ENCODE measurements at places on chromosomes 6 and 20. TPM values are rescaled to one million over a fixed set of nuclear protein-coding genes. Genes with fewer than 3 reads are reported as not detected.

The SLC22A16 gene
- total RNA-seq, result not detected

The DCDC2 gene
- total RNA-seq, result not detected

GRCh38 chr6:143675946-143676345, 1.8 kb upstream of the PHACTR2 start:
- H3K27me3 ChIP-seq, result peaks cover 37% of the 10 kb centered on the region
- no peak for DNase-seq
- H3K36me3 ChIP-seq, result no peaks in the 10 kb centered on the region
- no peak overlapping the region for H3K4me3 ChIP-seq
- peaks cover 15% of the 10 kb centered on the region for H3K4me1 ChIP-seq

GRCh38 chr6:160420969-160421556, 72.9 kb downstream of the SLC22A3 start:
- H3K27ac ChIP-seq, result no peak overlapping the region
- DNase-seq, result no peak
- peaks cover 19% of the 10 kb centered on the region for H3K27me3 ChIP-seq
- H3K4me3 ChIP-seq, result no peak overlapping the region
- H3K4me1 ChIP-seq, result peaks cover under 1% of the 10 kb centered on the region
